A549 treated with RU486 at 1 μM for 4 hours (cell line): ENCODE measurements at places on chromosomes 5 and 9. TPM values are rescaled to one million over a fixed set of nuclear protein-coding genes. Genes with fewer than 3 reads are reported as not detected.

IL7R gene
- 0.46 to 0.91 TPM (median 0.62 TPM) in 5 replicates for total RNA-seq

IRX2 gene
- total RNA-seq, result 1.0 to 1.7 TPM (median 1.5 TPM) in 5 replicates

GRIA1 gene
- total RNA-seq, result not detected in 5 replicates

SPINK4 gene
- not detected in 5 replicates for total RNA-seq

MARCOL gene
- total RNA-seq, result not detected in 5 replicates

OR1J2 gene
- total RNA-seq, result not detected in 5 replicates

C9orf78 gene
- total RNA-seq, result 45.2 to 59.1 TPM (median 54.9 TPM) in 5 replicates

ANGPTL2 gene
- total RNA-seq, result 0.06 TPM in 1 of 5 replicates, not detected in the others

TMCO6 gene
- total RNA-seq, result 9.6 to 15.4 TPM (median 14.1 TPM) in 5 replicates

LCN6 gene
- not detected in 5 replicates for total RNA-seq

UBE2QL1 gene
- 0.10 to 0.18 TPM (median 0.15 TPM) in 5 replicates for total RNA-seq

PRELID2 gene
- total RNA-seq, result 6.8 to 10.9 TPM (median 7.8 TPM) in 5 replicates

ADAMTS2 gene
- total RNA-seq, result 0.03 to 0.19 TPM (median 0.09 TPM) in 4 of 5 replicates, not detected in the other

PTPDC1 gene
- 2.6 to 4.3 TPM (median 4.2 TPM) in 5 replicates for total RNA-seq

PPP3R2 gene
- total RNA-seq, result not detected in 5 replicates

EPB41L4A gene
- total RNA-seq, result 1.2 to 1.6 TPM (median 1.6 TPM) in 5 replicates

SPATA31E1 gene
- not detected in 5 replicates for total RNA-seq

PCDHGB2 gene
- total RNA-seq, result 0.08 TPM in 2 of 5 replicates, not detected in the others

NR5A1 gene
- total RNA-seq, result 0.03 to 0.05 TPM in 2 of 5 replicates, not detected in the others

FGF18 gene
- total RNA-seq, result 0.30 to 1.00 TPM (median 0.51 TPM) in 5 replicates

TMEM215 gene
- total RNA-seq, result not detected in 5 replicates

APBA1 gene
- 0.16 to 0.51 TPM (median 0.24 TPM) in 5 replicates for total RNA-seq

SPATA31D4 gene
- total RNA-seq, result not detected in 5 replicates
